CD4-positive, alpha-beta T cell treated with Interleukin-6 at 100 ng/mL for 8 hours (primary cell): ENCODE measurements at places on chromosomes 1 and 21.

DNA sequence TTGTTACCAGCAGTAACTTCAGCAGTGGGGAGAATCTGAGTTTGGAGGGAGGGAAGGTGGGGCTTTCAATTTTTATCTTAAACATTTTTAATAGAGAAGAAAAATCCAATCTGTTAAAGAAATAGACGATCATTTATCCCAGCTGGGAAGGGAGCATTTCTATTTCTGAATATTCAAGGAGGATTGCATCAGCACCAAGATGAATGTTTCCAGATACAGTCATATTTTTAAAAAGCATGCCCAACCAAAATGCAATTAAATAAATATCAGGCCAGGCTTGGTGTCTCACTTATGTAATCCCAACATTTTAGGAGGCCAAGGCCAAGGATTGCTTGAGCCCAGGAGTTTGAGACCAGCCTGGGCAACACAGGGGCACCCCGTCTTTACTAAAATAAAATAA lies 1.7 kb upstream of the ATP1A4 start:
- DNase-seq = no peak

- no peak for DNase-seq
These were observed 117.9 kb downstream of the DMRTB1 start for GRCh38 chr1:53576866-53577760.

DNA sequence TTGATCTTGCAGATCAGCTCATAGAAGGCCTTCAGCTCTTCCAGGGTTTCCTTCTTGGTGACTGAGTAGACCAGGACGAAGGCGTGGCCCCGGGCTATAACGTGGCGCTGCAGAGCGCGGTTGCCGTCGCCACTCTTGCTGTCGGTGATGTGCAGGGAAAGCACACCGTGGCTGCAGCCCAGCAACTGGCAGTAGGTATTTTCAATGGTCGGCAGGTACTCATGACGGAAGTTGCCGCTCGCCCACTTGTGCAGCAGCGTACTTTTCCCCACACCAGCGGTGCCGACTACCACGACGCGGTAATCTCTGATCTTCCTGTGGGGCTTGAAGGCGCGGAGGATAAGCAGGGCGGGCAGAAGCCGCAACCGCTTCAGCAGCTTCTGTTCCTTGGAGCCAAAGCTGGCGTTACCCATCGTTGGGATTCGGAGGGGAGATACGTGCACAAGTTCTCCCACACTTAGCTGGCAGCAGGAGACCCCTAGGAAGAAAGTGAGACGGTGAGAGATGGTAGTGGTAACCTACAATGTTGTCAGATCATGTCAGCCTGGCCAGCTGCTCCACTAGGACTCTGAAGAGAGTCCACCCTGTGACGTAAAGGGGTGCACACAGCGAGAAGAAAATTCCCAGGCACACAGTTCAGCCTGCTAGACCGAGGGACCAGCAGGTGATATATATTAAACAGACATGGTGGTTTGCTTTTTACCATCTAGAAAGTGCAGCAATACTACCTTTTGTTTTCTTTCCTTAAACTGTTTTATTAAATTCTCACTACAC lies 3.4 kb downstream of the DIRAS3 start:
- DNase-seq = no peak

DNA sequence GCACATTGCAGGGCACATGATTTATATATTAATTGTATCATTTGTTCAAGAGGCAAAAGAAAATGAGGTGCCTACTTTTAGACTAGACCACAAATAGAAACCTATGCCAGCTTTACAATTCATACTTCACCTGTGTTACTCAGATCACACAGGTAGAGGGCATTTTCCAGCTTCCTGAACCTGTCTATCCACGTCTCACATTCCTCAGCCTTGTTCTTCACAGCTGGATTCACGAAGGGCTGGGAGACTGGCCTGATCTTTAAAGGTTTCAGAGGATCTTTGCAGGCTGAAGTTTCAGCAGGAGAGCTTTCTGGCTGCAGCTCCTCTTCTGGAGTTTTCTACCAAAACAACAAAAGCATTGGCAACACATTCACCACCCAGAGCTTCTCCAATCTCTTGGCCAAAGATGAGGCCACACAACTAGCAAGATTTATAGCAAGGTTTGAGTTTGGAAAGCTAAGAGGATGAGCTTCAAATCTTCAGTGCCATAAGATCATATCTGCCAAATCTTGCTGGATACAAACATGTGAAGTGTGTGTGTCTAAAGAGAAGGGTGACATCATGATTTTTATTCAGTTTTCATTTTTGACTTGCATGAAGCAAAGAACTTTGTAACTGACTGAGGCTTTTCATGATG lies 71.0 kb upstream of the CYP2J2 start:
- DNase-seq = no peak

DNA sequence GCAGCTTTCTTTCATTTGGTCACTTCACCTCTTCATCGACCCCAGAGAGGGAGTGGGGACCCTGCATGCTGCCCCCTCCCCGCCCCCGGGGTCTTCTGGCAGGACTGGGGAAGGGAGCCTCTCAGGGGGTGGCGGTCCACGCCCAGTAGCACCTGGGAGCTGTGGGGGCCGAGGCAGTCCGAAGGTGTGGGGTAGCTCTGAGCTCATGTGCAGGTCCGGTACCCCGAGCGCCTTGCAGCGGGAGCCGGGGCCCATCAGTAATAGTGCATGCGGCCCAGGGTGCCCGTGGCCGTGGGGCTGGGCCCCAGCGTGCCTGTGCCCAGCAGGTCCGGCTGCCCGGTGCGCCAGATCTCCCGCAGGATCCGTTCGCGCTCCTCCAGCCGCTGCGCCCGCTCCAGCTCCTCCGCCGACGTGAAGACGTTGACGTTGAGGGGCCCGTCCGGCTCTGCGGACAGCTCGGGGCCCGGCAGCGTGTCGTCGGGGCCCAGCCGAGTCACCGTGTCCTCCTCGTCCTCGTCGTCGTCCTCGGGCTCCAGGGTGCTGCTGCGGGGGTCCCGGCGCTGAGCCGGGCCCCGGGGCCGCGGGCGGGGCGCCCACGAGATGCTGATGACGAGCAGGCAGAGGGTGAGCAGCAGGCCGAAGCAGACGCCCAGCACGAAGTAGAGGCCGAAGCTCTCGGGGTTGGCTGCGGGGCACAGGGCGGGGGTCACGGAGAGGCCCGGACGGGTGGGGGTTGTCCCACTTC lies 1.2 kb downstream of the EVA1B start:
- DNase-seq = no peak

GRCh38 chr1:197621761-197622160 lies 153.5 kb downstream of the DENND1B start:
- no peak for DNase-seq

- no peak for DNase-seq
These were observed 48.9 kb upstream of the GORAB start for GRCh38 chr1:170483051-170483450.

DNA sequence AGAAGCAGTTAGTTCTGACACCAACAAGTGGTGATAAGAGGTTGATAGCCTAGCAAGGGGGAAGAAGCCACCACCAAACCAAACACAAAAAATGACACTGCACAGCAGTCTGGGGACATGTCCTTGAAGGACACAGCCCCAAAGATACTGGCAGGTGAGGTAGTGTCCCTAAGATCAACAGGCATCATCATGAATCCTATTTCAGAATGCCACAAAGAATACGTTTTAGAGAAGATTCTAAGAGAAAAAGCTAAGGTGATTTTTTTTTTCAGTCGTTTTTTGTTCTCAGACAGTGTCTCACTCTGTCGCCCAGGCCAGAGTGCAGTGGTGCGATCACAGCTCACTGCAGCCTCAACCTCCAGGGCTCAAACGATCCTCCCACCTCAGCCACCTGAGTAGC lies 19.6 kb downstream of the MTHFR start:
- DNase-seq = no peak

GRCh38 chr1:67376381-67376780 lies 53.8 kb downstream of the SERBP1 start:
- DNase-seq = no peak

DNA sequence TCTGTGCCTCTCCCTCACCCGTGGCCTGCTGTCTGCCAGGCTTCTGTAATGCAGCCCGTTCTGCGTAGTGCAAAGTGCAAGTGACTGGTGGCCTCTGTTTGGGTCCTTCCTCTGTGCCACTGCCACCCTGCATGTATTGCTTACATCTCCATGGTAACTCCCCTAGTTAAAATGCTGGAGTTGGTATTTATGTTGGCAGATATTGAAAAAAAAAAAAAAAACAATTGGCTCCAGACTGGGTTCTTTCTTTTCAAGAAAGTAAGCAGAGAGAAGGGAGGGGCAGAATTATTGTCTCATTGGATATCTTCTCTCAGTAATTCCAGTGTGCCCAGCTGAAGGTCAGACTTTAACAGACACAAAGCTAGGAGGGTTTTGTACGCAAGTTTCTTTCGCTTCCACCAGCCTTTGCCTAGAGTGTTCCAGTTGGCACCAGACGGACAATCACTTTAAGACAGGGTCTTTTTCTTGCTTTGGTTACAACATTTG lies 242.3 kb downstream of the PBX1 start:
- DNase-seq = no peak

DNA sequence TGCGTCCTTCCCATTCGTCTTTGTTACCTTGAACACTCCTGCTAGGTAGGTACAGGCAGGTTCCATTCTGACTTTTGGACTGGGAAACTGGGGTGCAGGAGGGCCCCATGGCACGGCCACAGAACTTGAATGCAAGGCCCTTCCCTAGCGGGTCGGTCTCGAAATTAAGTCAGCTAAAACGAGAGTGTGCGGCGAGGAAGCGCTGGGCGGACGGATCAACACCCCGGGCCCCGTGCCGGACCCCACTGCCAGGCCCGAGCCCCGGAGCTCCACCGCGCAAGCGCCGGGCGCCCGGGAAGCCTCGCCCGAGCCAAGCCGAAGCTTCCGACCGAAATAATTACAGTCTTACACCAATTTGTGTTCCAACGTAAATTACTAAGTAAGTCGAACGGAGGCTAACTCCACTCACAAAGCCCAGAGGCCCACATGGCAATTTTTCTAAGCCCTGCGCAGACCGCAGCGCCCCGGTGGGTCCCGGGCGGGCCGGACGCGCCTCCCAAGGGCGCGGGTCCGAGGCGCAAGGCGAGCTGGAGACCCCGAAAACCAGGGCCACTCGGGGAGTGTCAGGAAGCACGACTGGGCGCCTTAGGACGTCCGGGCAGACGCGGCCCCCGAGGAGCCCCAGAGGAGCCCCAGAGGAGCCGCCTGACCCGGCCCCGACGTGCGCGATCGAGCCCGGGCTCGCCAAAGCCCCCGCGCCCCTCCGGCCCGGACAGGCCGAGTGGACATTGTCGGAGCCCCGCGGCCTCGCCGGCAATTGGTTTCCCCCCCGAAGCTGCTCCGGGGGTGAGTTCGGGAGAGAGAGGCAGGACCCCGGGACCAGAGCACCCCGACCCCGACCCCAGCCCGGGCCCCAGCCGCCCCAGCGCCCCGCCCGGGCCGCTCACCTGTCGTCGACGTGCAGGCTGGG lies 624 bp downstream of the RIPK4 start:
- DNase-seq = no peak

GRCh38 chr1:204127597-204128242 lies 24.1 kb downstream of the ETNK2 start:
- no peak for DNase-seq

DNA sequence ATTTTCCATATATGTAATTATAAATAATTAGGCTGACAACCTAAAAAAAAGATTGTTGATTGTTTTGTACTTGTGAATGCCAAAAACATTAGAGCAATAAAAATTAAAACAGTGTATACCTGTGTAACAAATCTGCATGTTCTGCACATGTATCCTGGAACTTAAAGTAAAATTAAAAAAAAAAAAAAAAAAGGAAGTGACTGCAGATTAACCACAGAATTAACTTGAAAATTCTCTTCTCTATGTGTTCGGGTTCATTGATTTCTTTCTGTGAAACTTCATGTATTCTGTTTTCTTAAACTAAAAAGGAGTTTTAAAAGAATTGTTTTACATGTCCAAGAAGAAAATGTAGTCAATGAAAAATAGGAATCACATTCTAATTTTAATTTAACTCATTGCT lies 95.7 kb downstream of the FASLG start:
- no peak for DNase-seq

- DNase-seq = peak; percentile 73
These were observed 6.8 kb upstream of the AKR1A1 start for GRCh38 chr1:45543581-45544417.

DNA sequence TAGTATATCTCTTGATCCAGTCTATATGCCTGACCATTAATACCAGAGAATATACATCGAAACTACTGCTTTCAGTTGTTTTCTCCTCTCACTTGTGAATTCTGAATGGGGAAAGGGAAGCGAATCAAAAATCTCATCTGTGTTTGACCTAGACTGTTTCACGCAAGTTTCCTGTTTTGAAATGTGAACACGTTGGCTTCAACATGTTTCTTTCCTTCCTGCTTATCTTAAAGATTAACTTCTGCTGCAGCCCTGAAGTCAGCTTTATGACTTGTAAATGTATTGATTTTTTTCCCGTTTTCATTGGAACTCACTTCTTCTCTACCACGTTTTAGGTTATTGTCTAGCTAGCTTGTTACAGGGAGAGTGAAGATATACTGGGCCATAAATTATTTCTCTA lies 49.9 kb downstream of the SNX27 start:
- no peak for DNase-seq

DNA sequence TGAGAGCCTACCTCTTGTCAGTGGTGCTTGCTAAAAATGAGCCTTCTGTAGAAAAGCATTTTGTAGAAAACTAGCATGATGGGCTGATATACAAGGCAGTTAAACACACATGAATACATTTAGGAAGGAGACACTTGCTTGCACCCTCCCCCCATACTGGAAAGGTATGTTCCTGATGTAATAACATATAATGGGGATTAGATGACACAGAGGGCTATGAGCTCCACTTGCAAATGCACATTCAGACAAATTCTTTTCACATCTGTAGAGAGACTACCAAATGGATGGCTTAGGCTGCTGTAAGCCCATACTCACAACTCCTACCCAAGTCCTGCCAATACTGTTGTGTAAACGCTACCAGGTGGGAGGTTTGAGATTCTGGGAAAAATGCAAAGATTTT lies 634.0 kb downstream of the SMYD3 start:
- DNase-seq = no peak

DNA sequence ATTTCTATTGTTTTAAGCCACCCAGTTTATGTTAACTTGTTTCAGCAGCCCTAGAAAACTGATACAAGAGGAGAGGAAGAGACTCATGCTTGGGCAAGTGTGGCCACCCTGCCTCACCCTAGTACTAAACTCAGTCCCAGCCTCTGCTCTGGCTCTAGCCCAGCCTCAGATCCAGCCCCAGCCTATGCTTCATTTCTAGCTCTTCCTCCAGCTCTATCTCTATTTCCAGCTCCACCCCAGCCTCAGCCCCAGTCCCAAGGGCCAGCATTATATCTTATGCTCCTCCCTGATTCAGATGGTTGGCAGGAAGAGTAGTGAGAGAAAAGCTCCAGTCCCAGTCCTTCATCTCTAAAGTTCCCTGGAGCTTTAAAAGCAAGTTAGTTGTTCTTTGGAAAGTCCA lies 535.5 kb downstream of the PTPRC start:
- DNase-seq = no peak

DNA sequence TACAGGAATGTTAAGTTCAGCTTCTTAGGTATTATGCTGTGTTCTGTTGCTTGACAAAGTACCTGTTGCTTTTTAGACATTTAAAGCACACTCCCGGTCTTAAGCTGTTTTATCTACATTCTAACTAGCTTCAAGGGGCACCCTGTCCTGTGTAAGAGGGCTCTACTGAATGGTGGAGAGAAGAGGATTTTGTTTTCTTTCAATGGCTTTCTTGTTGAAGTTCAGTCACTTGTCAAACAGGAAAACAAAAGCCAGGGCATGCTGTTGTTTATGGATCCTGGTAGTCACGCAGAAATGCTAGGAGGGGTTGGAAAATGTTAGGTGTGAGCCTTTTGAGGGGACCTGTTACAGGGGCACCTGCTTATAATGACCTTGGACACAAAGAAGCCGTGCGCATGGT lies 30.7 kb downstream of the PGM1 start:
- no peak for DNase-seq

- DNase-seq = no peak
These were observed 16.6 kb downstream of the AK4 start for GRCh38 chr1:65164633-65165032.

GRCh38 chr21:44089001-44089911 lies 17.9 kb upstream of the PWP2 start:
- DNase-seq = peak; percentile 75
